Muscle of back (tissue), 13 donors: ENCODE measurements at places on chromosomes 4 and X. TPM values are rescaled to one million over a fixed set of nuclear protein-coding genes. Genes with fewer than 3 reads are reported as not detected.

The XAGE1A gene
- not detected for polyA plus RNA-seq

The PTCHD1 gene
- polyA plus RNA-seq: 0.34 TPM

The PRICKLE3 gene
- polyA plus RNA-seq: 4.5 TPM

The NAT8L gene
- 2.2 TPM for polyA plus RNA-seq

The MAGED4 gene
- polyA plus RNA-seq: 33.4 TPM

The SHROOM2 gene
- polyA plus RNA-seq: 1.6 TPM

The USP17L27 gene
- polyA plus RNA-seq: not detected

The KCNIP4 gene
- 2.1 TPM for polyA plus RNA-seq
